NCI-H2081 (cell line): ENCODE measurements at places on chromosomes 3 and 15.

GRCh38 chr3:159886050-159886449 is 102.6 kb upstream of the IL12A start:
- DNase-seq, result no peak

DNA sequence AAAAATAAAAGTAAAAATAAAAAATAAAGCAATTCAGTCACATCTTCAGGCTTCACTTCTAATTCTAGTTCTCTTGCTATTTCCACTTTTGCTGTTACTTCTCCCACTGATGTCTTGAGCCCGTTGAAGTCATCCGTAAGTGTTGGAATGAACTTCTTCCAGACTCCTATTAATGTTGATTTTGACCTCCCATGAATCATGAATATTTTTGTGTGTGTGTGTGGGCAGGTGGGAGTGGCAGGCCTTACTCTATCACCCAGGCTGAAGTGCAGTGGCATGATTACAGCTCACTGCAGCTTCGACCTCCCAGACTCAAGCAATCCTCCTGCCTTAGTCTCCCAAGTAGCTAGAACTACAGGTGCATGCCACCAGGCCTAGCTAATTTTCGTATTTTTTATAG is 10.7 kb downstream of the USP4 start:
- DNase-seq, result no peak

GRCh38 chr3:65425880-65426279 is 612.8 kb downstream of the MAGI1 start:
- DNase-seq, result peak; percentile 7

GRCh38 chr3:160133757-160134156 is 91.5 kb upstream of the C3orf80 start:
- no peak for DNase-seq

DNA sequence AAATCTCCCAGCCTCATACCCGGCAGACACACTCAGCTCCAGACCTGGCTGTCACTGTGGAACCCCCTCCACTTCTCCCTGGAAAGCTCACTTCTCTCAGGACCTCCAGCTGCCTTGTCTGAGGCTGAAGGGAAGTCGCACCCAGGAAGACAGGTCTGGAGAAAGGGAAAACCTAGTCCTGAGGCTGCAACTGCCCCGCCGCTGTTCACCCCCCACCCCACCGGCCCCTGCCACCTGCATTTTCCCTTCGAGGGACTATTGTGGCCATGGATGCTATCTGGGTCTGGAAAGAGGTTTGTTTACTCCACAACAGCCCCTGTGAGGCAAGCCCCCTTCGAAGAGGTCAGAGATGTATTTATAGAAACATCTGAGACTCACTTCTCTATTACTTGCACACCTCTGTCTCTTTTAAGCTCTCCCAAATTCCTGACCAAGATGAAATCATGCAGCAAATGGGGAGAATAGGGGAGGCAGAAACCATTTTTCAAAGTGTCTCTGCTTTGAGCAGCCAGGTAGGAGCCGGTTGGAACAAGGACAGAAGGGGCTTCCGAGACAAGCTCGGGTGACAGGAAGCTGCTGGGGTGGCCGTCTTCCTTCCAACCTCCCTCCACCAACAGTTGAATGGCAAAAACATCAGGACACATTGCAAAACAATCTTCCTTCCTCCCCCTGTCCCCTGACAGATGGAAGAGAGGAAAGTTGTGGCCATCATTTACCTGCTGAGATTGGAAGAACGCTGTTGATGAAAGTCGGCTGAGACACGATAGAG is 518 bp downstream of the COLQ start:
- no peak for DNase-seq

DNA sequence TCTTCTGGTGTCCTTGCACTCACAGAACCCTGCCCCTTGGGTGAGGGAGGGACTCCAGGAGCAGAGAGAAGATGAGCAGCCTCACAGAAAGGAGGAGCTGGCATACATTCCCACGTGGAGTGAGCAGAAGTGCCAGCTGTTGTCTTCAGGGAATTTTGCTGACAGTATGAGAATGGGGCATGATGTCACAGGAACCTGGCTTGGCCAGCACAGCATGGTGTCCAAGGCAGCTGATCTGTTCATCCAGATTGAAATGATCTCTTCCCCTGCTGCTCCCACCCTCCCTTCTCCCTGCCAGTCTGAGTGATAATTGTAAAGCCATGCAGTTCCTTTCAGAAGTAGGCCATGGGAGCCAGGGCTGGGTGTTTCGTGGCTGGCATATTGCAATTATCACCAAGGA is 53.3 kb downstream of the GJD2 start:
- DNase-seq, result no peak

DNA sequence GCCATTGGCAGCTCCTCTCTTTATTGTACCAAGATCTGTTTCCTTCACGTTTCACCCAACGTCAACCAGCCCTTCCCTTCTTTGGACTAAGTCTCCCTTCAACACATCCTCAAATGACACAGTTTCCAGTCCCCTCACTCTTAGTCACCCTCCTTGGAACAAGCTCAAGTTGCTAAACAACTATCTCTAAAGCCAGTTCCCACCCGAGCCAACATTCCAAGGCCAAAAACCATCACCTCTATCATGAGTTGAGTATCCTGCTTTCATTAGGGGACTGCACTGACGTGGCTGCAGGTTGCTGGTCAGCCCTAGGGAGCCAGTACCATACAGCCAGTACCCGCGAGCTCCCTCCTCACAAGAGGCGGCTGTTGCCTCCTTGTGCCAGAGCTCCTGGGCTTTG is 73.8 kb downstream of the LIPC start:
- no peak for DNase-seq

- DNase-seq, result no peak
Observed at GRCh38 chr3:110887176-110887575, 184.4 kb upstream of the NECTIN3 start.

DNA sequence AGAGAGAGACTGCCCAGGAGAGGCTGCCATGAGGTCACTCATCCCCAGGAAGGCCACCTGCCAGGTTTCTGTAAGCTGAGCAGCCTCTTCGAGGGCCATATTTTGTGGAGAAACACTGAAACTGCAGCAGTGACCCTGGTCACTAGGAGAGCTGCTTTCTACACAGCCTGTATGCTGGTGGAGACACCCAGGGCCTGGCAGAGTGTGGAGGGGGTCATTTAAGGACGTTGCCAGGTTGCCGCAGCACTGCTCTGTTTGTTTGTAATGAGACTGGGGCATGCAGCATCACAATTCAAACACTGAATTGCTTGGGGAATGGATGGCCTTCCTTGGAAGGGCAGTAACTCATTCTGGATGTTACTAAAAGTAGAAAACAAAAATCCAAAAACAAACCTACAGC is 104.9 kb upstream of the TRIM42 start:
- DNase-seq, result no peak

- DNase-seq, result peak; percentile 49
Observed at GRCh38 chr15:23038726-23039142, 635 bp downstream of the TUBGCP5 start.

DNA sequence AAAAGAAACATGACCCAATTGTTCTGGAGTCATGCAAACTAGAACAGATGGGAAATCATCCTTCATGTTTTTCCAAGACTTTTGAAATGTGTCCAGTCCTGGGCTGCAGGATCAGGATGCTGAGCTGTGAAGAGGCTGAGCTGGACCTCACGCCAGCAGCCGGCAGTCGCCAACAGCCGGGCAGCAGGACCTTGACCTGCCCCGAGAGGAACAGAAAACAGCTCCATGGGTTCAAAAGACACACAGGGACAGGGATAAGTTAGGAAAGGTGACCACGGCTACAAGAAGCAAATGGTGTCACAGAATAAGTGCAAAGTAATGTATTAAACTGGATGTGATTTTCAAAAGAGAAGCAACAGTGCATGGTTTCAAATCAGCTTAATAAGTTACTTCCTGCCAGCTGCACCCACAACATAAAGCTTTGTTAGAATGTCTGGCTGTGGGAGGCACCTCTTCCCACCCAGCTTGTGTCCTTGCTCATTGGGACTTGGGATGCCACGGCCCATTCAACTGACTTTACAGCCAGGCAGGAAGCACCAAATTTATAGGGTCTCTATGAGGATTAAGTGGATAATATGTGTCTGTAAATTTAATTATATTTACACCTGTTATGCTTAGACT is 266.4 kb downstream of the GABRG3 start:
- peak; percentile 16 for DNase-seq

DNA sequence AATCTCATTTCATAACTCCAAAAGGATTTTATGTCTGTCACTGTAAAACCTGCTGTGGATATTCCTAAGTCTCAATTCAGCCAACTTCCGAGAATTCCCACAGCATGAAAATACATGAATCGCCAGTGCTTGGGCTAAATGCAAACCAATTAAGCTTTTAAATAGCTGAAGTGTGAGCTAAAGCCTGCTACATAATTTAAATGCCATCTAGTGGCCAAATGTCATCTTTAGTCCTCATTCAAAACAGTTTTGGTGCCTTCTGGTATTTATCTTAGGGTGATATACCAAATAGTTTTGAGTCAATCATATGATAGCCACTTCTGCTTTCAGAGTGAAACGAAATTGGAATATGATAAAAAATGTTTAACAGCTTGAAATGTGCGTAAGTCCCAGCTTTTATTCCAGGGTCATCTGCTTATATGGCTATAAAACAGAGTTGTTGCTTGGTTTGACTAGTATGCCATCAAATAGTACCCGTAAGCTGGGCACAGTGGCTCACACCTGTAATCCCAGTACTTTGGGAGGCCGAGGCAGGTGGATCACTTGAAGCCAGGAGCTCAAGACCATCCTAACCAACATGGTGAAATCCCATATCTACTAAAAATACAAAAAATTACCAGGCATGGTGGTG is 41.8 kb upstream of the CCNL1 start:
- DNase-seq, result peak; percentile 32

DNA sequence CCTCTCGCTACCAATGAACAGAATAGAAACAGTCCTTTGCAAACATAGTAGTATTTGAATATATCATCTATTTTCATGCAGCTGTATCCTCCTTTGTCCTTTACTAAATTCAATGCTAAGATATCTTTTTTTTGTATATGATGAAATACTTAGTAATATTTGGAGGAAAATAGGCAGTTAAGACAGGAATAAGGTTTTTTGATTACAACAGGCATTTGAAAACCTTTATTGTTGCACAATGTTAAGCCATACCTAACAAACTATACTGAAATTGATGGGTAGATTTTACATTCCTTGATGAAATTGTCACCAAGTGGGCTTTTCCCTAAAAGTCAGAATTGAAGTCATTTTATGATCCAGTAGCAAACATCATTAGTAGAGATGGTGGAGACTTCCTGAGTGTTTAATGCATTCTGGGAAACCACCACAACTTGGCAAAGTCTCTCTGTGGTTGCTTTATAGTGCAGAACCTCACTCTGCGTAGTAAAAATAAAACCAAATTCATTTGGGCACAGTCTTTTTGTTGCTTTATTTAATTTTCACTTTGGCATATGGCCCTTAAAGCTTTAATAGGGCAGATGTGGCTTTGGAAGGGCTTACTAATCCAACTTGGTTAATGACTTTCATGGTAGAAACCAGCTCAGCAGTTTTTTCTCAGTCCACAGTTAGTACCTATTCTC is 216.0 kb downstream of the DIPK2A start:
- DNase-seq, result no peak

GRCh38 chr3:17431004-17431403 is 311.4 kb downstream of the TBC1D5 start:
- DNase-seq, result peak; percentile 50

GRCh38 chr3:49554633-49555265 is 472 bp downstream of the BSN start:
- no peak for DNase-seq

DNA sequence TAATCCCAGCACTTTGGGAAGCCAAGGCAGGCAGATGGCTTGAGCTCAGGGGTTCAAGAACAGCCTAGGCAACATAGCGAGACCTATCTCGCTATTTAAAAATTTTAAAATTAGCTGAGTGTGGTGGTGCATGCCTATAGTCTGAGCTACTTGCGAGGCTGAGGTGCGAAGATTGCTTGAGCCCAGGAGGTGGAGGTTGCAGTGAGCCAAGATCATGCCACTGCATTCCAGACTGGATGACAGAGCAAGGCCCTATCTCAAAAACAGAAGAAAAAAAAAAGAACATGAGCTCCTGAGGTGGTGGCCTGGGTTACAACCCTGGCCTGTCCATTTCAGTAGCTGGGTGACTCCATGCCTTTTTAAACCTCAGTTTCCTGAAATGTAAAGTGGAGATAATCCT is 7.2 kb downstream of the DNASE1L3 start:
- DNase-seq, result no peak

DNA sequence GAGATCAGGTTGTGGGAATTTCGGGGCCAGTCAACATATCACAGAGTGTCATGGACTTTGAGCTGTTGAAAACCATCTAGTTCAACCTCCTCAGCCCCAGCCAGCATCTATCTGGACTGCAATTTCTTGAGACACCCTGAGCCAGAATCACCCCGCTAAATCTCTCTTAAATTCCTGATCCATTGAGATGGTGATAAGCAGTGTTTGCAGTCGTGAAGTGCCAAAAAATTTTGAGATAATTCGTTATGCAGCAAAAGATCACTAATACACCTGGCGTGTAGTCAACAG is 29.3 kb downstream of the TMED3 start:
- DNase-seq, result no peak

DNA sequence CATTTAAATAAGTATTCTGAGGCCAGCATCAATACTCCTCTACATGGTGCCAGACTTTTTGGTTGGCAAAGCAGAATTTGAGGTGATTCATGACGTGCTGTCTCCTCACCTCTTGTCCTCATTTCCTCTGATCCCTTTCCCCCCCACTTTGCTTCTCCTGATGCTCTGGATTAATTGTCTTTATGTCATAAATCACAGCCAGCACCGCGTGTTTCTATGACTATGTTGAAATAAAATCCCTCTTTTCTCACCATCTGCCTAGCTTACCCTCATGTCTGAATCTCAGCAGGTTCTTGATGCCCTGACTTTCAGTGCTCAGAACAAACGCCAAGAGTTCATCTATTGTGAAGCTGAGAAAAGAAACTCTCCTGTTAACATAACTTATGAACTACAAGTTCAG is 19.7 kb upstream of the PTPRG start:
- no peak for DNase-seq

GRCh38 chr3:102158080-102158740 is 276.6 kb upstream of the ZPLD1 start:
- no peak for DNase-seq

DNA sequence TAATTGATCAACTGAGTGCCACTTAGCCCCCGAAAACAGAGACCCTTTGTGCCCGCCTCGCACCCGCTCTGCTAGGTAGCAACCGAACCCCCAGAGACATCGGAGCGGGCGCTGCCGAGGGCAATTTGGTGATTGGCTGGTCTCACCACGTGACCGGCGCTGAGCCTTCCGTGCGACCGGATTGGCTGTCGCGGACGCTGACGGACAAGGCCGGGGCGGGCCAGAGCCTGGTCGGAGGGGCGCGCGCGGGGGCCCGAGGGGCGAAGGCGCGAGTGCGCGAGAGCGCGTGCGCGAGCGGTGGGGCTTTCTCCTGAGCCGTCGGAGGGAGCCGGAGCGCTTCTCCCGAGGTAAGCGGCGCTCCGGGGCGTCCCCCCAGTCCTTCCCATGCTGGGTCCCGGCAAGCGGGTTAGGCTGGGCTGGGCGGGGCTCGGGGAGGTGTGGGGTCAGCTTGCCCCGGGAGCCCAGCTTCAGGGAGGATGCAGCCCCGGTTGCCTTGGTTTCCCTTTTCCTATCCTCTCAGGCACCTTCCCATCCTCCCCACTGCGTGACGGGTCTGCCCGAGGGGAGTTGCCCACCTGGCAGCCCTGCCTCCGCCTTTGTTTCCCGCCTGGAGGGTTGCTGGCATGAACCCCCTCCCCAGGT is at the start of gene TMEM108:
TMEM108 (plus strand) TSS at position 303 of the 642 bp plus-strand sequence.
- DNase-seq, result peak; percentile 99
